ENCODE measurements at places on chromosomes 13 and 19. TPM values are rescaled to one million over a fixed set of nuclear protein-coding genes. Genes with fewer than 3 reads are reported as not detected.

DNA sequence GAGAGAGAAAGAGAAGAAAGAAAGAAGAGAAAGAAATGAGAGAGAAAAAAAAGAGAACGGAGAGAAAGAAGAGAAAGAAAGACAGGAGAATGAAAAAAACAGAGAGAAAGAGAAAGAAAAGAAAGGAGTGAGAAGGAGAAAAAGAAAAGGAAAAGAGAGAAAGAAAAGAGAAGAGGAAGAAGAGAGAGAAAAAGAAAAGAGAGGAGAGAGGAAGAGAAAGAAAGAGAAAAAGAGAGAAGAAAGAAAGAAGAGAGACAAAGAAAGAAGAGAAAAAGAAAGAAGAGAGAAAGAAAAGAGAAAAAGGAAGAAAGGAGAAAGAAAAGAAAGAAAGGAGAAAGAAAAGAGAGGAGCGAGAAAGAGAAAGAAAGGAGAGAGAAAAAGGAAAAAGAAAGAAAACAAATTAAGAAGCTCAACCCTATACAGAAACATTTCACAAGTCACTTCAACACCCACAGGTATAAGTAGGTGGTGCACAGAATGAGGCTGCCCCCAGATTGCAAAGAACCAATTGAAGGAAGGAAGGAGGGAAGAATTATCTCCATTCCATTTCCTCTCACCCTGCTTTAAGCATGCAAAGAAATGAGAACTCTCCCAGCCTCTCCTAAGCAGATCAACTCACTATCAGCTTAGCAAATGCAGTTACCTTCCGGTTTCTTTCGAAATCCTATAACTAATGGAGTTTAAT is 98.8 kb upstream of the CACNA1A start:
- DNase-seq: no peak

DNA sequence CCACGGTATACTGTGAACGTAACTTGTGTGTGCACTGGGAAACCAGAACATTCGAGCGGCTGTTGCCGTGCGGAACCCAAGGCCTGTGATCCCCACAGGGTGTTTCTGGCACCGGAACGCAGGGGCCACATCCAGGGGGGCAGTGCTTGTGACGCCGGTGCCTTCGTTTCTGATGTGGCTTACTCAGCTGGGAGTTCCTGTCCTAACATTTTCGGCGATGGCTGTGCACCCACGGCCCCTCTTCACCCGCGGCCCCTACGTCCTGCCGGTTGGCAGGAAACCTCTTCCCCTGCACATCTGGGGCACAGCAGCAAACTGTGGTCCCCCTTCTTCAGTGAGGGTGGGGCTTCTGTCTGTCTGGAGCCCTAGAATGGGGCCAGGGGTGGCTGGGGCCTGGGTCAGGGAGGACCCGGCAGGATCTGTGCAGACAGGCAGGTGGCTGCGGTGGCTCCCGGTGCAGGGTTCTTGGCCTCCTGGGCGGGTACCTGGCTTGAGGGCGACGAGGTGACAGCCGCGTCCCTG is 26.2 kb downstream of the CSNK1G2 start:
- peak; percentile 42 for DNase-seq

- no peak for DNase-seq
Measured at GRCh38 chr19:38837656-38838121, 6.1 kb upstream of the ECH1 start.

GRCh38 chr19:35063940-35064818 is 22.7 kb downstream of the HPN start:
- DNase-seq: no peak

GRCh38 chr13:21104199-21105019 is 43.0 kb upstream of the LATS2 start:
- no peak for DNase-seq

Gene FKRP
- 16.9 TPM for total RNA-seq

Gene ZNF253
- total RNA-seq: 19.8 TPM

Measured in activated CD4-positive, alpha-beta T cell treated with anti-CD3 and anti-CD28 coated beads, Interleukin-2, amount 10 ng/mL, durations not matched to agents 7 days and 5 days (primary cell).